Fibroblast of the aortic adventitia (primary cell): ENCODE measurements at places on chromosomes 12 and 14.
A peak's percentile ranks its signal among the peaks of the same experiment; 100 is the strongest.

DNA sequence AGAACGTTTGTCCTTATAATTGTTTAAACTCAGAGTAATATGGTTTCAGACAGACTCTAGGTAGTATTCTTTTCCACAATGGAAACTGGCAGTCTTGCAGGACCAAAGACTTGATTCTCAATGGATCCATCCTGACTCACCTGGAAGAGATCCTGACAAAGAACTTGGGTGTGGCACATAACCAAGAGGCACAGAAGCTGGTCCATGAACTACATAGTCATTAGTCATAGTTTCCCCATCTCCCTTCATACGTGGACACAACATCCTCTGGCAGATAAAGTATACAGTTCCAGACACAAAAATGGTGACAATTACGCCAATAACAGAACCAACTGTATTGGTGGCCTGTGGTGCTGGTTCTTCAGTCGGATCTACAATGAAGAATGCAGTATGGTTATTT lies 55.8 kb downstream of the BCL2L14 start:
- no peak for DNase-seq

- DNase-seq, result peak; percentile 78
Measured at GRCh38 chr14:71322655-71323250, 415.5 kb downstream of the PCNX1 start.

DNA sequence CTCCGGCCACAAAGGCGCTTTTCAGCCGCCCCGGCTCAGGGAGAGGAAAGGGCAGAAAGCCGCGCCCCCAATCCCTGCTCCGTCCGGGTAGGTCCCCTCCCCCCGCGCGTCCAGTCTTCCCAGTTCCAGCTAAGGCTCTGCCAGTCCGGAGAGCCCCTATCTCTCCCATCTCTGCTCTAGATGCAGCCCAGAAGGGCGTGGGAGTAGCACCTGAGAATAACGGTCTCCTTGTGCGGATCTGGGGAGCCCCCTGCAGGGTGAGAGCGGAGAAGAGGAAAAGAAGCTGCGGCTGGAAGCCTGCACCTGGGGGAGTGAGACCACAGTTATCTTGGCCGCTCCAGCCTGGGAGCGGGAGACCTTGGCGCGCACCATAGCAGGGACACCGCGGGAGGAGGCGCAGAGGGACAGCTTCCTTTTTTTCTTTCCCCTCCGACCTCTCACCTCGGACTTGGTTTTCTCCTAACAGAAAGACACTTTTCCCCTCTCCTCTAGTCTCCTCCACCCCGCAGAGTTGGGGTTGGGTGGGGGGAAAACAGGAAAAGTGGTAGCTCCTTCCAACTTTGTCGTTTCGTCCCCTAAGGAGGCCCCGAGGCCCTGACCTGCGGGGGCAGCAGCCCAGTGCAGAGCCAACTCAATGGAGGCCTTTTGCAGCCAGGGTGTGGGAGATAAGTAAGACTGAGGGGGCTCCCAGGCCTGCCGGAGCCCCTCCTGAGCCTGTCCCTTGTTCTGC lies 2.4 kb downstream of the DHH start:
- no peak for DNase-seq

- DNase-seq, result peak; percentile 48
Measured at GRCh38 chr12:42582050-42582449, 7.5 kb downstream of the PRICKLE1 start.

- no peak for DNase-seq
Measured at GRCh38 chr14:101150039-101150610, 246.6 kb upstream of the RTL1 start.

DNA sequence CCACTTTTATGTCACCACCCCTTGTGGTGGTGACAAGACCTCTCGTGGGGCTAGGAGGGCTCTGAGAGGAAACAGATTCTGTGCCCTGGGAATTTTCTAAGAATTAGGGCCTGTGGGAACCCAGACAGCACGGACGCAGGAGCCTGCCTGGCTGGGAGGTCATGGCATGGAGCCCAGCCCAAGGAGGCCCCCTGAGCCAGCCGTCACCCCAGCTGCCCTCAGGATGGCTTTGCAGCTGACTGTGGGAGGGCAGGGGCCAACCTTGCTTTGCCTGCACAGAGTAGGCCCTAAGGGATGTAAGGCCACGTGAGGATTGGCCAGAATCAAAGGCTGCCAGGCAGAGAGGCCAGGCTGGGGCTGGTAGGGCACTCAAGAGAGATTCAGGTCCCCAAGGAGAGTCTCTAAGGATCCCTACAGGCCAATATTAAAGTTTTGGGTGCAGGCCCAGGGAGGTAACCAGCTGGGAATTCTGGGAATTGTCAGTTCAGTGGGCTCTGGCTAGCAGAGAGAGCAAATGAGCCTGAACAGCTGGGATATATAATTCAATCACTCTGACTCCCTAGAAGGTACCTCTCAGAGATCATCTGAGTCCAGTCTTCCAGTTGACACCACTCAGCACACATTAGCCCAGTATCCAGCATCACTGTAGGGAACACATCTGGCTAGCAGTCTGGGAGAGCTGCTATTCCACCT lies 6.4 kb downstream of the LTBP2 start:
- DNase-seq, result no peak

DNA sequence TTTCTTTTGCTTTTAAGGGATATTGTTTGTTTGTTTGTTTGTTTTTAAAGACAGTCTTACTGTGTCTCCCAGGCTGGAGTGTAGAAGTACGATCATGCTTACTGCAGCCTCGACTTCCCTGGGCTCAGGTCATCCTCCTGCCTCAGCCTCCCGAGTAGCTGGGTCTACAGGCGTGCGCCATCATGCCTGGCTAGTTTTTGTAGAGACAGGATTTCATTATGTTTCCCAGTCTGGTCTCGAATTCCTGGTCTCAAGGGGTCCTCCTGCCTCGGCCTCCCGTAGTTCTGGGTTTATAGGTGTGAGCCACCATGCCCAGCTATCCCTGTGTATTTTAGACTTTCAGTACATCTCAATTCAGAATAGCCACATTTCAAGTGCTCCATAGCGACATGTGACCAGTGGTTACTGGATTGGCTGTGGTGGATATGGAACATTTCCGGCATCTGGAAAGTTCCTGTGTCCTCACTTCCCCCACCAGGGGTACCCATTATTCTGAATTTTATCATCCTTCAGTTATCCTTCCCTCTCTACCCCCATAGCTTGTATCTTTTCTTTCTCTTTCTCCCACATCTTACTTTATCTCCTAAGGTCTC lies 61.1 kb downstream of the HRK start:
- no peak for DNase-seq

- peak; percentile 1 for DNase-seq
Measured at GRCh38 chr14:52189325-52189724, 78.2 kb upstream of the PTGDR start.

- DNase-seq, result no peak
Measured at GRCh38 chr12:108308395-108309085, 30.6 kb downstream of the CMKLR1 start.

DNA sequence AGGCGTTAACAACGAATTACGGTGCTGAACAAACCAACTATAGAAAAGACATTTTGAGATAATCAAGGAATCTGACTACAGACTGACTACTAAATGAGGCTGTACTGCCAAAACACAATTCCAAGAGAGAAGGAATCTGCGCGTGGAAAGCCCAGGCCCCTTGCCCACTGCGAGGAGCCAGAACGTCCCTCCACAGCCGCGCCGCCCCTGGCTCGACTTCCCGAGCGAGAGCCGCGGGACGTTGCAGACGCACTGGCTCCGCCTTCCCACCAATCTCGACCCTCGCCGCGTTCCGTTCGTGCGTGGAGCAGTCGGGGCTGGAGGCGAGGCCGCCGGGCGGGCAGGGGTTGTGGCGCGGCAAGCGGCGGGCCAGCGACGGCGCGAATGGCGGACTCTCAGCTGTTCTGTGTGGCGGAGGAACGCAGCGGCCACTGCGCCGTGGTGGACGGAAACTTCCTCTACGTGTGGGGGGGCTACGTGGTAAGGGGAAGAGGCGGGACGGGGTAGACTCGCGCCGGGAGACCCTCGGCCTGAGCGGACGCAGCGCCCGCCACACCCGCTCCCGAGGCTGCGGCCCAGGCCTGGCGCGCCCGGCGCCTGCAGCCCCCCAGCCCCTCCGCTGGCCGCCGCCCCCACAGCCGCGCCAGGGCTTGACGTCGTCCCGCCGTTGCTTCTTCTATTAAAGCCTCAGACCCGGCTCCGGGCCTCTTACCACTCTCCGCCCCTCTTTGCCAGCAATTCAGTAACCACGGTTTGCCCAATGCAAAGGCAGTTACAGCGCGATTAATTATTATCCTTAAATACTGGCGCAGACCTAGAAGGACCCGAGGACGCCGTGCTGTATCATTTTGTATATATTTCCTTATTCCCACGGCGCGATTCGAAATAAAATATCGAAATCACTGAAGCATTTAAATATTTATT lies at the start of gene KLHDC1:
Gene KLHDC1 (plus strand): TSS at position 310 of the 924 bp plus-strand sequence. CDS start 75 bp downstream, at position 385.
- peak; percentile 77 for DNase-seq

DNA sequence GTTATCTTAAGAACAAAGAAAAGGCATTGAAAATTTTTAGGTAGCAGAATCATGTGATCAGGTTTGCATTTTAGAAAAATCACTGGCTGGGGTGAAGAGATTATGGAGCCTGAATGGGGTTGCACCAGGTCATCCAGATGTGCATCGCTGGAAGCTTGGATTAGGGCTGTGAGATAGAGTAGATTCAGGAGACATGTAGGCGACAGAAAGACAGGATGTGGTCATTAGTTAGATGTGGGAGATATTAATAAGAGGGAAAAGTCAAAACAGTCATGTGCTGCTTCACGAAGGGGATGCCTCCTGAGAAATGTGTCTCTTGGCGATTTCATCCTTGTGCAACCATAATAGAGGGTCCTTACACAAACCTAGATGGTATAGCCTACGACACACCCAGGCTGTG lies 25.1 kb downstream of the TEAD4 start:
- no peak for DNase-seq

GRCh38 chr14:29016050-29016900 lies 249.7 kb downstream of the FOXG1 start:
- peak; percentile 65 for DNase-seq

DNA sequence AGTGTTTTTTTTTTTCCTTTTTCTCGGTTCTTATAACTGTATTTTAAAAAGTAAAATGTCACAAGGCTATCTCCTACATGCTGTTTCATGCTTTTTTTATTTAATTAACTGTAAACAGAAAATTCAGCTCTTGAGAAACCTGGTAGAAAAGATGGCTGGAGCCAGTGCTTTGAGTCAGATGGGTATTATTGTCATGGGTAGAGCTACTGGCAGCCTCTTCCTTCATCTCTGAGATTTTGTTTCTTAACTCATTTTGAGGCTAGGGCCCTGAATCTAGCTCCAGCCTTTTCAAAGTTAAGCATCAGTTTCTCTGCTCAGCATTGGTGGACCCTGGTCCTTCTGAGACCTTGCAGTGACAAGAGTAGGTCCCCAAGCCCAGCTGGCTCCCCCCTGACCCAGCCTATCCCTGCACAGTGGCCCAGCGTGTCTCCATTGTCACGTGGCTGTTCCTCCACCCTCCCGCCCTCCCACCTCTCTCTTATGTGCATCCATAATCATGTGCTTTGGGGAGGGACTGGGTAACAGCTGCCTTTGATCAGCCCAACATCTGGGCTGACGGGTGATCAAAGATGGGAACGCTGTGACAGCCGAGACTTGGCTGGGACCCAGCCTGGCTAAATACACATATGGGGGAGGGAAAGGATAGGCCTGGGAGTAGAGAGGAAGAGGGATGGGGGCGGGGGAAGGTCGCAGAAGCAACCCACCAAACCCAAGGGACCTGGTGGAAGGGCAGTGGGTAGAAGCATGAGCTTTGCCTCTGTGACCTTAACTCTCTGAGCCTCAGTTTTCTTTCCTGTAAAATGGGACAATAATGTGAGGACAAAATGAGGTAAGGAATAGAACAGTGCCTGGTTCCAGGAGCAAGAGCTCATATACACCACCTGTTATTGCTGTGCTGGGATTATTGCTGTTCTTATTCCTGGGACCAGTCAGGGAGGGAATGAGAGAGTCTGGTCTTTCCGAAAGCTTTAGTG lies 24.4 kb upstream of the RBM19 start:
- DNase-seq, result no peak

DNA sequence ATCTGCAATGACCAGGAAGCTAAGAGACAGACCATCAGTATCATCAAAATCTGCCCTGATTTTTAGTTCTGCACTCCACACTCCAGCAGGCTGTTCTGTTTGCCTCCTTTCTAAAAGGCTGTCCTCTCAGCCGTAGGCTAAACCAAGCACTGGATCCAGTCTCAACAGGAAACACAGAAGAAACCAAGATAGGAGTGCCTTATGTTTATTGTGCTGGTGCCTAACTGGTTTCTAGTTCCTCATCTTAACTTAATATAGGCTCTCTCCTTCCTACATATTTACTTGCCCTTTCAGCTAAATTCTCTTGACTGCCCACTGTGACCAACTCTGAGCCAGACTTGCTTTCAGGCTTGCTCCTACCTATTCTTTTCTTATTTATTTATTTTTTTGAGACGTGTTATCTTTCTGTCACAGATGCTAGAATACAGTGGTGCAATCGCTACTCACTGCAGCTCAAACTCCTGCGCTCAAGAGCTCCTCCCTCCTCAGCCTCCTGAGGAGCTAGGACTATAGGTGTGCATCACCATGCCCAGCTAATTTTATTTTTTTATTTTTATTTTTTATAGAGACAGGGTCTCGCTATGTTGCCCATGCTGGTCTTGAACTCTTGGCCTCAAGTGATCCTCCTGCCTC lies 30.8 kb downstream of the GALNT4 start:
- no peak for DNase-seq

- DNase-seq, result no peak
Measured at GRCh38 chr14:61482348-61483206, 161.2 kb downstream of the PRKCH start.

GRCh38 chr14:87081004-87081403 lies 912.0 kb downstream of the GALC start:
- no peak for DNase-seq

- DNase-seq, result no peak
Measured at GRCh38 chr14:75261820-75262219, 16.8 kb upstream of the FOS start.

DNA sequence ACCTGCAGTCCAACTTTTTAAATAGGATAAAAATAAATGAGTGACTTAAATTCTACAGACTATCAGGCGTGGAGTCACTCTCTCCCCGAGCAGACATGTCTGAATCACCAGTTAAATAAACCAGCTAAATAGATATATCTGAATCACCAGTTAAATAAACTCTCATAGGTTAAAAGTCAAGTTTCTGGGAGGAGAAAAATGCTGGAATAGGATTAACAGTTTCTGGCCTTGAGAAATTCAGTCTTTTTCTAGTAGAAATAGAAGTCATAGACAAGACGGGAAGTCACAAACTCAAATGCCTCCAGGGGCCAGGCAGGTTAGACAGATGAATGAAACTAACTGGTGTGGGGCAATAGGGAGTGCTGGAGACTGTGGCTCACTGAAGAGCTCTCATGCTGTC lies 258.6 kb upstream of the TMEM132C start:
- peak; percentile 54 for DNase-seq

- no peak for DNase-seq
Measured at GRCh38 chr12:64678248-64678647, 68.0 kb downstream of the RASSF3 start.
